ENCODE measurements at places on chromosomes 3 and 15. TPM values are rescaled to one million over a fixed set of nuclear protein-coding genes. Genes with fewer than 3 reads are reported as not detected.

The CLDN18 gene
- not detected for total RNA-seq

The PARP14 gene
- total RNA-seq = 15.0 TPM

The C3orf49 gene
- not detected for total RNA-seq

The ARNT2 gene
- 73.4 TPM for total RNA-seq

All from diencephalon (tissue), 1 donor.